ENCODE measurements at places on chromosomes 16 and 17. TPM values are rescaled to one million over a fixed set of nuclear protein-coding genes. Genes with fewer than 3 reads are reported as not detected.

DNA sequence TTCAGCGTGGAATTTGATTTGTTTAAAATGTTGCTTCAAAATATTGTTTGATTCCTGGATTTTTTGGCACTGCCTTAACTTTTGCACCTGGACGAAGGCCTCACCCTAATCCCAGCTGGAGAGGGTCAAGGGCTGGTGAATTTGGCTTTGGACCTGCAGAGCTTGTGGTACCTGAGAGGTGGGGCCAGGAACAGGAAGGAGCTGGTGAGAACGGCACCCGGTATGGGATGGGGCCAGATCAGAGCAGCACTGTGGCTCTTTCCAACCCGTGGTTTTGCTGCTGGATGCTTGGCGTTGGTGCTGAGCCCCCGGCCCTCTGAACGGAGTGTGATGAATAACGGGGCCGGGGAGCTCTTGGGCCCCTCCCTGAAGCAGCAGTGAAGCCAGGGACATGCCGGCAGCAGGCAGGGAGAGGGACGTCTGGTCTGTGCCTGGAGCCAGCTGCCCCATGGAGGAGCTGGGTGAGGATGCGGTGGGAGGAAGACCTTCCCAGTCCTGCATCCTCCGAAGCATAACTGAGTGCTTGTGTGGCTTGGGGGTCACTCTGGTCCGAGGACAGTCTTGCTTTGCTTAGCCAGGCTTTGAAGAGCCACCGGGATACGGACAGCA, 275.4 kb downstream of the SEC14L1 start:
- DNase-seq: no peak

GRCh38 chr17:58993311-58993710, 113.4 kb downstream of the TRIM37 start:
- DNase-seq: no peak

DNA sequence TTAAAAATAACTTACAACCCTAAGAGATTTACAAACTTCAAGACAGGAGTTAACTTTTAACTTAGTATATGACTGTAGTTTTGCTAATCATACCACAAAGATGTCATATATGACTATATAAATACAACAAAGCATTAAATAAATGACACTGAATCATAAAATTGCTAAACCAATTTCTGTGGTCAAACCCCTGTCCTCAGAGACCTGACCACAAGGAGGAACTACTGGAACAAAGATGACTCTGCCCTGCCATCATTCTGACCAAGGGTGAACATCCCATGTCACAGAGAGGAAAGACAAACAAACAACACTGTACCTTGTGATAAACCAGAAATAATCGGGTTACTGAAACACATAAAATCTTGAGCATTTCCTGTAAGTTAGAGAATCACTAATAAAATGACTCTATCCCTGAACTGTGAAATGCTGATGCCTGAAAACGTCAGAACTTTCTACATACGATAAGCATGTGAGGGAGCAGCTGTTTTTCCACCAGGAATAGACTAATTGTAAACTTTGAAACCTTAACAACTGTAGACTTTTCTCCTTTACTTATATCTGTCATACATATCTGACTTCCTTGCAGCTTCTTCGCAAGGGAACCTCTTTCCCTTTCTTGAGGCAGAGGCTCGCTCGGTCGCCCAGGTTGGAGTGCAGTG, 47.9 kb downstream of the WDR59 start:
- no peak for DNase-seq

DNA sequence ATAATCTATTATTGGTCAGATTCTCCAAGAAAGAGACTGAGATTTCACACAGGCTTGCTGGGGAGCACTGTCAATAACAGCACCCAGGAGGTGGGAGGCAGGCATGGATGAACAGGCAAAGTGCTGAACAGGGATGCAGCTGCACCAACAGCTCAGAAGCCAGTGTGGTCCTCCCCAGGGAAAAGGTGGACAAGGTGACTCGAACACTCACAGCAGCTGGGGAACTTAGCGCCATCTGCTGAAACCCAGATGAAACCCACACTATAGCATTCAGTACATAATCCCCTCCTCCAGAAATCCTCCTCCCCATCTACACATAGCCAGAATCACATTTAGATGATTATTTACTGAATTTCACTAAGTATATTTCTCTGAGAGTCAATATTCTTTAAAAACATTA, 255.2 kb upstream of the WSB1 start:
- no peak for DNase-seq

GRCh38 chr17:69142175-69142802, 594 bp upstream of the ABCA6 start:
- no peak for DNase-seq

GRCh38 chr17:5096731-5097100, 15.0 kb downstream of the ZNF232 start:
- no peak for DNase-seq

DNA sequence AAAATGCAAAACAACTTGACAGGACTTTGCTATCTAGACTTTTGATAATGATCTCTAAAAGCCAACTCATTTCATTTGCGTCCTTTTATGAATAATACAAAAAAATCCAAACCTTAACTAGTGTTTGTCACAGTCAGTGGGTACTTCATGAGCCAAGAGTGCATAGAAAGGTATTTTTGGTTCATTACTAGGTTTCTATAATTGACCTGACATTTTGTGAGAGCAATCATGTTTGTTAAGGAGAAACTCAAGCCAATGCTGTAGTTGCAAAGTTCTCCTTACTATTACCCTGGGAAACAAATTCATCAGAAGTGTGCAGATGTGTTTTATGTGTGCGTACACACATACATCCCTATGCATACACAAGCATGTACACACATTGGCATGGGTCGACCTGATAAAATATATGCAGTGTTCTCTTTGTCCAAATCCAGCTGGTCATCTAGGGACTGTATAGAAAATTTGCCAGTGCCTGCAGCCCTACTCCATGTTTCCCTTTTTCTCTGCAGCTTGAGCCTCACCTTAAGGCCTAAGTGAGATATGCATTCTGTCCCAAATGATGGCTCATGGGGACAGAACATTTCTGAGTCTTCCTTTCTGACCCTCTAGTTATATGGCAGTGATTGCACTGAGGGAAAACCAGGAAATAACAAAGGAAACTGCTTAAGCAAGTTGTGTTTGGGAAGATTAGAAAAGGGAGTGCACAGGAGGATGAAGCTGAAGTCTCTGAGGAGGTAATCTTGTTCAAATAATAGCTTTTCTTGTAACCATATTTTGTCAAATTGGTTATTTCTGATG, 128.1 kb downstream of the CDH13 start:
- no peak for DNase-seq

The YBX2 gene
- polyA plus RNA-seq: 4.1 TPM

DNA sequence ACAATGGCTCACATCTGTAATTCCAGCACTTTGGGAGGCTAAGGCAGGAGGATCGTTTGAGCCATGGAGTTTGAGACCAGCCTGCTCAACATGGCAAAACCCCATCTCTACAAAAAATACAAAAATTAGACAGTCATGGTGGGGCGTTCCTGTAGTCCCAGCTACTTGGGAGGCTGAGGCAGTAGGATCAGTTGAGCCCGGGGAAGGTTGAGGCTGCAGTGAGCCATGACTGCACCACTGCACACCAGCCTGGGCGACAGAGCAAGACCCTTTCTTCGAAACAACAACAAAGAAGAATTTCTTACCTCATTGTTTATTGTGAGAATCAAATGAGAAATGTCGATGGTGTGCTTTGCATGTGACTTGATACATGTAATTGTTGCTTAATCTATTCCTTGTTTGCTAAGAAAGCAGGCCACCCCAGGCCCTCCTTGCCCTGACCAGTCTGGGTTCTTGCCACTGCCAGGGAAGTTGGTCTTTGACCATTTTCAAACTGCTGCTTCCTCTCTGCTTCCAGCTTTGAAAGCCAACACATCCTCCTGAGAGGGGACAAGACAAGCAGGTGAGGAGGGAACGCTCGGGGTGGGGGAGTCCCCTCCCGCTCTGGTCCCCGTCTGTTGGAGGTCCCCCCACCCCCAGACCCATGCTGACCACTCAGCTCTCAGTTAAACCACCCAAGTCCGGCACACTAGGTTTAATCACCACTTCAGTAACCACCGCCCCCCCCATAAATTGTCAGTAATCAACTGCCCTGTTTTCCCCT, 47.3 kb upstream of the CPNE2 start:
- DNase-seq: no peak

GRCh38 chr17:37090941-37091340, 142.2 kb downstream of the AATF start:
- DNase-seq: no peak

The FNDC8 gene
- polyA plus RNA-seq: not detected

GRCh38 chr17:28042721-28043291, 329 bp downstream of the NLK start:
- DNase-seq: no peak

DNA sequence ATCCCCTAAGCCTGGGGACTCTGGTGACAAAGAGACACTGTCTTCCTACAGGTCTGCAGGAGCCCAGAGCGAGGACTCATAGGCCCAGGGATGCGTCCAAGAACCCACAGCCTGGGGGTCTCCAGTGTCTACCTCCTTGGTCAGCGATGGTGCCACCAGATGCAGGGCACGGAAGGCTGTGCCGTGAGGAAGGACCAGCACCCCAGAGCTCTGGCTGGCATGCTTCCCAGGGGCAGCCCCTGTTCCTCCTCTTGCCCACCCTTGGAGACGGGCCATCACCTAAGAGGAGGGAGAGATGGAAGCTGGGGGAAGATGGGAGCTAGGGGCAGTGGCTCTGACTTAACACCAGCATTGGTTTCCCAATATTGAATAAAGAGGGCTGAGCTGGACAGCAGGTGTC, 125.2 kb downstream of the SDK2 start:
- no peak for DNase-seq

- no peak for DNase-seq
Measured at GRCh38 chr17:69715656-69716055, 301.2 kb downstream of the MAP2K6 start.

The CTRB1 gene
- 0.18 TPM for polyA plus RNA-seq

The KIF2B gene
- not detected for polyA plus RNA-seq

Data from left kidney (tissue), 8 donors.